NCI-H524 (cell line): ENCODE measurements at places on chromosomes 4 and X.

GRCh38 chr4:38169524-38169923 is 209.3 kb downstream of the PTTG2 start:
- no peak for DNase-seq

- no peak for DNase-seq
Observed at GRCh38 chrX:76148041-76148665, 24.7 kb upstream of the PBDC1 start.

DNA sequence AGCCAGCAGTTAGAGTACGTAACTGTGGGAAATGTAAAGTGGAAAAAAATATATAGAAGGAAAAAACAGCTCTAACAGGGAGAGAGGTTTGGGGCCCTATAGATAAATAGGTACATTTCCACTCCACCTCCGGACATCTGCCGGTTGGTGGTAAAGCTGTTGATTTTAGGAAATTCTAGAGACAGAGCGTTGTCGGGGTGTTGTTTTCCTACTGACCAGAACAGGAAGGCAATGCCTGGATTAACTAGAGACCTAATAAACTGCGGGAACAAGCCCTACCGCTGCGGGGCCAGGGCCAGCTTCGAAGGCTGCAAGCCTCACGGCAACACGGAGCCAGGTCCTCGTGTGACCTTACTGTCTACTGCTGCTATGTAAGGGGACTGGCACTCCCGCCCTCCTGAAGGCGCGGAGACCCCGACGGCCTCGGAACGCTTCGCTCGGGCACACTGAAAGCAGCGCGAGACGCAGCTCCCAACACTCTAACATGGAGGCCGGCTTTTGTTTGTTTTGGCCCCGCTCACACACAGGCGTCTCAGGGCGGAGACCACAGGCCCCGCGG is 702 bp upstream of the CDKN2AIP start:
- DNase-seq, result no peak

- DNase-seq, result no peak
Observed at GRCh38 chr4:33543941-33544450, 2700.3 kb downstream of the ARAP2 start.

- no peak for DNase-seq
Observed at GRCh38 chr4:155780775-155781174, 22.0 kb downstream of the GUCY1B1 start.

DNA sequence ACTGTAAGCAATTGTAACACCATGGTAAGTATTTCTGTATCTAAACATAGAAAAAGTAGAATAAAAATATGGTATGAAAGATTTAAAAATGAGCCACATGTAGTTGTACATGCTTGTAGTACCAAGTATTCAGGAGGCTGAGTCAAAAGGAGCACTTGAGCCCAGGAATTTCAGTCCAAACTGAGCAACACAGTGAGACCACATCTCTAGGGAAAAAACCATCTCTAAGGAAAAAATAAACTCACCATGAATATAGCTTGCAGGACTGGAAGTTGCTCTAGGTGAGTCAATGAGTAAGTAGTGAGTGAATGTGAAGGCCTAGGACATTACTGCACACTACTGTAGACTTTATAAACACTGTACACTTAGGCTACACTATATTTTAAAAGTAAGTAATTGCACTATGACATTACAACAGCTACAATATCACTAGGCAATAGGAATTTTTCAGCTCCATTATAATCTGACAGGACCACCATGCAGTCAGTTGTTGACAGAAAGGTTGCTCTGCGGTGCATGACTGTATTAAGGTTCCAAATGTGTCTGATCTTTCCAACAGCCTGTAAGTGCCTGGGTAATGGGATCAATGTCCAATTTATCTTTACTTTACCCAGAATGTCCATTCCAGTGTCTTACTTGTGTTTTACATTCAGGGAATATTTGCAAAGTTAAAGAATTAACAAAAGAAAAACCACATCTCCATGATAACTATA is 28.9 kb upstream of the LRBA start:
- DNase-seq, result no peak

- DNase-seq, result no peak
Observed at GRCh38 chr4:56937262-56937661, 29.6 kb downstream of the REST start.

GRCh38 chrX:12269484-12269883 is 131.2 kb downstream of the FRMPD4 start:
- DNase-seq, result peak; percentile 24

DNA sequence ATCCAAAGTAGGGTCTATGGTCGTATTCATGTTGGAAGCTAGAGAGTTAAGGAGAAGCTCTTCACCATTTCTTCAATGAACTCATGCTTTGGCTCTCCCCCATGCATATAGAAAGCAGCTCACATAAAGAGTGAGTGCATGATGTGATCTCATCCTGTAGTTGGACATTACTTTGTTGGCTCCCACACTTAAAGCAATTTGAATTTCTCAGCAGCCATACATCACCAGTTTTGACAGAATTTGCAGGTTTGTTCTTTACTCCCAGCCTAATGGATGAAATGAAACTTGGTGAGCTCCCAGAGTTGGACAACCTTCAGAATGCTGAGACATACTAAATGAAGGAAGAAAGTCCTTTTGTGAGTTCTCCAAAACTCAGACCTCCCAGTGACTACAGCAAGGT is 613.5 kb downstream of the IQCM start:
- DNase-seq, result no peak

DNA sequence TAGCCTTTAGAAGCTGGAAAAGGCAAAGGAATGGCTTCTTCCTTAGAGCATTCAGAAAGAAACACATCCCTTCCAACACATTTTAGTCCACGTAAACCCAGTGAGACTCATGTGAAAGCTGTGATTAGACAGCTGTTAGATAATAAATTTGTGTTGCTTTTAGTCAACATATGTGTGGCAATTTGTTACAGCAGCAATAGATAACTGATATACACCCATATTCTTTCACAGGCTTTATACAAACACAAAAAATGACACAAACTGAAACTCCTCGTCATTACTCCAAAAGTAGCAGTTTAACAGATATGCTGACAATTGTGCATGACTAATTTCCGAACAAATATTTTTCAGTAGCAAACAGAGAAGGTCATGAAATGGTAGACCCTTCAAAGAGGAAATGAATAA is 65.3 kb downstream of the ANTXR2 start:
- DNase-seq, result no peak

GRCh38 chrX:24646006-24646405 is 1.1 kb downstream of the PCYT1B start:
- DNase-seq, result no peak

GRCh38 chr4:103498161-103499070 is 221.4 kb downstream of the TACR3 start:
- no peak for DNase-seq

GRCh38 chr4:148239494-148239985 is 202.7 kb downstream of the NR3C2 start:
- DNase-seq, result peak; percentile 2

DNA sequence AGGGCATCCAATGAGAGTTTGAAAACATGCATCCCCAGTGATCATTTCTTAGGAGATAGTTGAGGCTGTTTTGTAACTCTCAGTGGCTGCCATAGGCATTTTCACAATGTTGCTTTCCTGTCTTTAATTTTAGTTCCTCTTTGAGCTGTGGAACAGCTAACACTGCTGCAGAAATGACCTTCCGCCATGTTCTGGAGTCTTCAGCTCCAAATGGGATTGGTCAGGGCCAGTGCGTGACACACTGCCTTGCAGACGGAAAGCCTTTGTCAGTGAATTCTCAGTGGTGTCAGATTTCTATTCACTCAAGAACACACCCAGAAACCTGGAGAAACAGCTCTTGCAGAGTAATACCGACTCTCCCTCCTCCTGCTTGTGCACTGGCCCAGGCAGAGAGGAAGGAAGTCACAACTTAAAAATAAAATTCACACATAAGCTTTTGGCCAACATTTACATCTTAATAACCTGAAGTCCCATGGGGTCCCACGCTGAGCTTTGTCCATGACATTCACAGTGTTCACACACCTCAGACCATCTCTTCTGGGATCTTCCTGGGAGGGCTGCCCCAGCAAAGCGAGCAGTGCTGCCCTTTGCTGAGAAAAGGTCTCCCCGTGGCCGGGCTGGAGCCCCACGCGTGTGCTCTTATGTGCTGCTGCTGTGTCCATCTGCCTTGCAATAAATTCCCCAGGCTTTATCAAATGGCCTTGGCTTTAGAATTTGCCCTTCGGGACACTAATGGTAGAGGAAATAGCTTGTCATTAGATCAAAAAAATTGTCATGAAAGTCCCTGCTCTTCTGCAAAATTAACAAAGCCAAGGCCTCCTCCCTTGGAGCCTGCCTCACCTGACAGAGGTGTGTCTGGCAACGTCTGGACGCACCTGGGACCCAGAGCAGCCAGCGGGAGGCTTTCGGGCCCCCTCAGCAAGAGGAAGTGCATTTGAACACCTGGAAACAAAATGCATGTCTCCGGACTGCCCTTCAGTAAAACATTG is 126.8 kb downstream of the IRF2 start:
- no peak for DNase-seq

GRCh38 chrX:122584981-122585380 is 599.1 kb upstream of the GRIA3 start:
- no peak for DNase-seq

- no peak for DNase-seq
Observed at GRCh38 chr4:85381968-85382367, 93.0 kb upstream of the ARHGAP24 start.

DNA sequence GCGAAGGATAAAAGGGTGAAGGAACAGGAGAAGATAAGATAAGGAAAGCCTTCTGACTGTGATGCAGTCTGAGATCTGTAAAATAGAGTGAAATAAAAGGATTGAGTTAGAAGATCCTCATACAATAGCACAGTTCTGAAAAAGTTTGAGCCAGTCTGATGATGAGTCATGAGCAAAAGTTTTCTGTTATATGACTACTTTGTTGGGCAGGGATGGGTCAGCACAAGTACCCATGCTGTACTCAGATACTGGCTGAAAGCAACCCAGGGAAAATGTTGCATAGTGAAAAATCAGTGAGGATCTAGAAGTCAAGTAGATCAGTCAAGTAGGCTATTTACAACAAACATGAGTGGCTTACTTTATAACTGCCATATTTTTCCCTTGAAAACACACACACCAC is 253.5 kb downstream of the PCDH10 start:
- DNase-seq, result no peak

DNA sequence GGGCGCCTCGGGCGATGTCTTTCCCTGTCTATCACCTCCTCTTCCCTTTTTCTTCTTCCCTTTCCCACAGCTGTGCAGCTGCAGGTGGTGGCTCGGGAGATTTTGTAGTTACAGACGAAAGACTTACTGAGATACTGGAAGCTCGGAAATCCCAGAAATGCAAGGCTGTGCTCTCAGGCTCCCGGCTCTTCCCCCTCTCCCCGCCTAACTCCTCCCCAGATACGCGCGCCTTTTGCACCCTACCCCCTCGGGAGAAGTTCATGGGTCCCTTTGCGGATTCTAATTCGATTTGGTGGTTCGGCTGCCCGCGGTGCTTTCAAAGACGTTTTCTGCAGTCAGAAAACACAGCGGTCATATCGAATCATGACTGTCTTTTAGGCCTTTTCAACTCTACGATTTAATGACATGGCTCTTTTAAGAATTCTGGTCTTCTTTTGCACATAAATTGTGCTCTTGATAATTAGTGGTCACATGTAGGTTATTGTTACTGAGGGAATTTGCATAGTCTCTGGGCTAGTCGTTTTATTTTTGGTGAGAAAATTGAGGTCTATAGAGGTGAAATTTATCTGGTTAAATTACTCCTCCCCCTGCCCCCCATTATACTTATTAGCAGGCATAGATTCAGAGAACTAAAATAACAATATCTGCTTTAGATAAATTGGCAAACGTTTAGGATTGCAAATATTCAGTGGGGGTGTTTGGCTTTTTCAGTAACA is 1.6 kb downstream of the SEPTIN11 start:
- peak; percentile 40 for DNase-seq

DNA sequence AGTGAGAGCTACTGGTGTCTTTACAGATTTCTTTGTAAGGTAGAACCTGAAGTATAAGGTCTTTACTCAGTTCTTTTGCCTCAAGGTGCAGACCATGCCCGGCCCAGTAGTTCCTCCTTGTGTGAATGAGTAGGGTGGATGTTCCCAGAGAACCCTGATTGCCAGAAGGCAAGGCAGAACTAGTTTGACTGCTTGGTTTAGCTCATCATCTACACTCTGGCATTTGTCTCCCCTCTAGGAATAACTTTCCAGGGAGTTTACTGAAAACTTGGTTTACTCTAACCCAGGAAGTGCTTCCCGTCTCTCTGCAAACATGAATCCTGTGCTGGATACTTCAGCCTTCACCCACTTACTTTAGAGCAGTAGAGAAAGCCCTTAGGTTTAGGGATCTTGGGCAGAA is 29.1 kb downstream of the MCUB start:
- no peak for DNase-seq

- no peak for DNase-seq
Observed at GRCh38 chr4:75385106-75385505, 129.1 kb downstream of the RCHY1 start.

DNA sequence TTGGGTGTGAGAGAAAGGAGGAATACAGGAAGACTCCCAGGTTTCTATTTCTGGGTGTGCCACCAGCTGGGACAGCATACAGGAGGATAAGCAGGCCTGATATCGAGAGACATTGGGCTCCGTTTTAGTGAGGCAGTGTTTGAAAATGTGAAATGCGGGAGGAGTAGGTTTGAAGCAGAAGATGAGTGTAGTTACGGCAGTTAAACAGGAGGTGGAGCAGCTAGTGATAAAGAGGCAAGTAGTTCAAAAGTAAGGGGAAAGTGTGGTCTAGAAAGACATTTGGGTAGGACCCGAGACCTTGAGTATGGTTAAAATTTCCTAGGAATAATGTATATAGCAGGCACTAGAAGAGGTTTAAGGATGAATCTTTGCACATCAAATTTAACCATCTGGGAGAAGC is 42.4 kb downstream of the DCUN1D4 start:
- DNase-seq, result no peak

DNA sequence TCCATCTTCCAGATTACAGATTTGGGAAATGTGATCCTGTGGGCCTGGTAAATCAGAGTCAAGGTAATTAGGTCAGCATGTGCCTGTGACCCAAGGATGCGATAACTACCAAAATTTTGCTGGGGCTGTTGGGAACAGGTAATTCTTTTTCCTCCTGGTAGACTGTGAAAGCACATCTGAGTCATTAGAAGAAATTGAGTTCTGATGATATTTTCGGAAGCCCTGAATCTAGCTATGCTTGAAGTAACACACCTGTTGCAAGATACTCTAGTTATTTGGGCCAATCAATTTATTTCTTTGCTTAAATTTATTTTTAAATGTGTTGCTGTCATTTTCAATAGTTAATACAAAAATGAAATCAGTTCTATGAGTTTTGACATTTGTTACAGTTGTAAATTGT is 903.6 kb downstream of the RPA4 start:
- no peak for DNase-seq

DNA sequence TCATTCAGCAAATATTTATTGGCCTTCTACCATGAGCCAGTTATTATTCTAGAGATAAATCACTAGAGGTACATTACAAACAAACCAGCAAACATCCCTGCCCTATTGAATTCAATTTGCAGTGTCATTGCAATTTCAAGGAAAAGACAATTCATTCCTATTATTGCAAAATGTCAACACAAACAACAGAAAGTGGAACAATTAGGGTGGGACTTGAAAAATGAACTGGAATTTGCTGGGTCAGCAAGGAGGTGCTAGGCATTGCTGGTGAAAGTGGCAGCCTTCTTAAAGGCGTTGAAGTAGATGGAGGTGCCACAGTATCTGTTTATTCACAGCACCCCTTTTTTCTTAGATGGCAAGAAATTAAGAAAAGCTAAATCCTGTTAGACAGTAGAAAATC is 224.0 kb upstream of the BMP3 start:
- DNase-seq, result no peak
